ENCODE measurements at places on chromosomes 6 and 20.

- no peak for DNase-seq
These were observed 200.0 kb upstream of the PMEPA1 start for GRCh38 chr20:57909763-57910331.

DNA sequence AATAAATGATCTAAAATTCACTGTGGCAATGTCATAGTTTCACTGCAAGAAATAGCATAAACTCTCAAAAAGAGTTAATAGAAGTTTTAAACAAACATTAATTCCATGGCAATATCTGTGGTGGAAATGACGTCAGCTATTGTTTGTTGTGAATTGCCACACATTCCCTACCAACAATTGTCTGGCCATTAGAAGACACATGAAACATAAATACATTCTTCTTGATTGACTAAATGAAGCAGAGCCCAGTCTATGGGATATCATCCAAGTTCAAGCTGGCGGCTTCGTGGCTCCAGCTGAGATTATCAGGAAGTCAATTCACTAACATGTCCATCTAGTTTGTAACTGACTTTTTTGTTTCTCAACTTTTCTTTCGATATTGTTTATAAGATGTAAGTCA lies 369.0 kb downstream of the ARHGAP18 start:
- peak; percentile 19 for DNase-seq

GRCh38 chr20:47929368-47930115 lies 144.3 kb upstream of the SULF2 start:
- no peak for DNase-seq

DNA sequence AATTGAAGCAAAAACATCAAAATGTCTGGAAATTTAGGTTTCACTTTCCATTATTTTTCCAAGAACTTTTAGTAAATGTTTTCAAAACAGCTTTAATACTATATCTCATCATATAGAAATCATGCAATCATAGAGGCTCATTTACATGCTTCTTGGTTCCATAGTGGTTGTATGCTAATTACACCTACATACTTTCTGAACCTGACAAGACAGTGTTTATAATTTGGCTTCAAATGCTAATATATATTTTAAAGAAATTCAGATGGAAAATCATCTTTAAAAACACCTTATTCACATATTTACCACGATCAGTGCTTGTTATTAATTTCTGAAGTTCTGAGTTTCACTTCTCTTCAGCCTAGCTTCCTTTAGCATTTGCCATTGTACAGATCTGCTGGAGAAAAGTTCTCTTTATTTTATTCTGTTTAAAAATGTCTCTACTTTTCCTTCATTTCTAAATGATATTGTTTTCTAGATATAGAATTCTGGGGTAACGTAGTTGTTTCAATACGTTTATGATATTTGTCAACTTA lies 89.9 kb downstream of the PLCB1 start:
- no peak for DNase-seq

GRCh38 chr6:139201378-139201777 lies 66.5 kb downstream of the HECA start:
- DNase-seq: no peak

- DNase-seq: no peak
These were observed 40.3 kb downstream of the MAP3K4 start for GRCh38 chr6:161031721-161032495.

DNA sequence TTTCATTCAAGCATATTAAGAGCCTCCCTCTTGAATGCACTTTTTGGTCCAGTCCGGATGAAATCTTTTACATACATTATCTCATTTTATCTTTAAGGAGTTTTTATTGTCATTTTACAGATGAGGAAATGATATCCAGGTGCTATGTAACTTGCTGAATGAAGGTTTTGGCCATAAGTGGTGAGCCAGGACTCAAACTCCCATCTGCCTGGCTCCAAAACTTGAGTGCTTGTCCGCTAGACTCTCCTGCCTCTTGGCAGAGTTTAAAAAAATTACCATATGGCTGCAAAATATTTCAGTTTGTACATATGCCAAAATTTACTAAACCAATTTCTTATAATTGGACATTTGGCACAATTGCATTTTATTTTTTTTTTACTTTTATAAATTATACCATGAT lies 12.2 kb downstream of the PDRG1 start:
- no peak for DNase-seq

DNA sequence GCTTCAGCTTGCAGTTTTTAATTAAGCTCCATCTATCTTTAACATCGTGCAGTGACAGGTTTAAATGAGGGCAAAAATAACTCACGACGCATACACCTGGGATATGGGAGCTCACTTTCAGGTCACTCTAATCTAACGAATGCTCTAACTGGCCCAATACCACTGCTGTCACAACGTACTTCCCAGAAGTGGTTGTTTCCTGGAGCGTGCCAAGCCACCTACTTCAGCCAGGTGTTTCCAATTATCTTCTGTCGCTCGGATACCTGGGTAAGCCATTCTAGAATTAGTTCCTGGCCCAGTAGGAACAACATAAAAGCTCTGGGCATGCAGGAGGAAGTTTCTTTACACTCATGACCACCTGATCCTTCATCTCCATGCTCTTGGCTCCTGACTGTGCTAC lies 147.4 kb downstream of the FOXC1 start:
- no peak for DNase-seq

DNA sequence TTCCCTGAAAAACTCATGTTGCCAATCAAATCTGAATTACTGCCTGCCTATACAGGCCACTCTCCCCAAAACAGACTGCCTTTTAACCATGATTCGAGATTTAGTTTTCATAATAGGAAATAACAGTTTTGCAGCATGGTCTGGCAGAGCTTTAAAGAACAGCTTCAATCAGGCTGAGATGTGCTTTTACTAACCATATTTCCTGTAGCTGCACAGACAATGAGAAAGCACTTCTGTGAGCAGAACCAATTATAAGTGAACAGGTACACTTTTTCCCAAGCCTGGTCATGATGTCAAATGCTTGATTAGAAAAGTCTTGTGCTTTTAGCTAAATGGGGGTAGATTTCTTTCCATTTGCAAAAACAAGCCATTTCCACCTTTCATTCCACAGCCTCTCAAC lies 108.2 kb downstream of the THEMIS start:
- DNase-seq: no peak

DNA sequence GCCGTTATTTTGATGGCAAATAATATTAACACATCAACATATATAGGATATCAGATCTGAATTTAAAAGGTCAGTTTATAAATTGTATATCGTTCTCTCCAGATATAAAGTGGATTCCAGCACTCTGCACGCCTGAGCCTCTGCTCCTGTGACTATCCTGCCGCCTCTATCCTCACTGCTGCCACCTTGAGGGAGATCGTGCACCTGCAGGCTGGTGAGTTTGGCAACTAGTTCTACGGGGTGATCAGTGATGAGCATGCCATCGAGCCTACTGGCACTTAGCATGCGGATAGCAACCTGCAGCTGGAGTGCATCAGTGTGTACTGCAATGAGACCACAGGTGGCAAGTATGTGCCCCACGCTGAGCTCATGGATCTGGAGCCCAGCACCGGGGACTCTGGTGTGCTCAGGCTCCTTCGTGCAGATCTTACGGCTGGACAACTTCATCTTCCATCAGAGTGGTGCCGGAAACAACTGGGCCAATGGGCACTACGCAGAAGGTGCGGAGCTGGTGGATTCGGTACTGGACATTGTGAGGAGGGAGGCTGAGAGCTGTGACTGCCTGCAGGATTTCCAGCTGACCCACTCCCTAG lies 84.9 kb downstream of the FBXO5 start:
- peak; percentile 19 for DNase-seq

Data from HS-27A (cell line).